ENCODE measurements at places on chromosomes 7 and 10.
A peak's percentile ranks its signal among the peaks of the same experiment; 100 is the strongest.

DNA sequence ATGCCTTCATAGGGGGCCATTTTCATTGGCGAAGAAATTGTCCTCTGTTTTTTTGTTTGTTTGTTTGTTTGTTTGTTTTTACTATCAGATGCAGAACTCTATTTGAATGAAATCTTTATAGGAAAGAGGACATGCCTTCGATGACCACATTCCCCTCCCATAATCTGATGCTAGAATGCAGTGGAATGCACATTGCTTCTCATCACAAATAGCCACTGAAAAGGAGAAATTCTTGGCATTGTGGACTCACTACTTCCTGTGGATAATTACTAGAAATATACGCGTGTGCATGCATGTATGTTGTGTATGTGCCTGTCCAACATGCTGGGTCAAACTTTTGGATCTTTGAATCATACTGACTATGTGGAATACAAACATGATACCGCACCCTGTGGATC is 70.5 kb upstream of the SFMBT2 start:
- DNase-seq = no peak

GRCh38 chr10:97726636-97727178 is 10.2 kb upstream of the ZFYVE27 start:
- DNase-seq = no peak

GRCh38 chr7:23680414-23681405 is 711 bp downstream of the FAM221A start:
- DNase-seq = peak; percentile 65

DNA sequence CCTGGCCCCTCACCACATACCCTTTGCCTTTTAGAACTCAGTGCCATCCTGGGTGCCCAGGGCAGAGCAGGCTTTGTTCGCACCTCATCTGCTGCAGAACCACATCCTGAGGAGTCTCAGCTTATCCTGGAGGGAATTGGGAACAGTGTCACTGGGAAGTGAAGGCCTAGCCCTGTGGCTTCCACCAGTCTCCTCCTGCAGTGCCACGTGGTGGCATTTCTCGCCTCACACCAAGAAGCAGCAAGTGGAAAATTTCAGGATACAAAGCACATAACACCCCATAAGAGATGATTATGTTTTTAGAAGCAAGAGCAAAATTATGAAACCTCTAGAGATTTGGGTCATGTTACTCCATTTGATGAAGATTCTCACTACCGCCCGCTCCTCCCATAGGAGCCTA is 26.8 kb downstream of the UBE2D4 start:
- DNase-seq = no peak

DNA sequence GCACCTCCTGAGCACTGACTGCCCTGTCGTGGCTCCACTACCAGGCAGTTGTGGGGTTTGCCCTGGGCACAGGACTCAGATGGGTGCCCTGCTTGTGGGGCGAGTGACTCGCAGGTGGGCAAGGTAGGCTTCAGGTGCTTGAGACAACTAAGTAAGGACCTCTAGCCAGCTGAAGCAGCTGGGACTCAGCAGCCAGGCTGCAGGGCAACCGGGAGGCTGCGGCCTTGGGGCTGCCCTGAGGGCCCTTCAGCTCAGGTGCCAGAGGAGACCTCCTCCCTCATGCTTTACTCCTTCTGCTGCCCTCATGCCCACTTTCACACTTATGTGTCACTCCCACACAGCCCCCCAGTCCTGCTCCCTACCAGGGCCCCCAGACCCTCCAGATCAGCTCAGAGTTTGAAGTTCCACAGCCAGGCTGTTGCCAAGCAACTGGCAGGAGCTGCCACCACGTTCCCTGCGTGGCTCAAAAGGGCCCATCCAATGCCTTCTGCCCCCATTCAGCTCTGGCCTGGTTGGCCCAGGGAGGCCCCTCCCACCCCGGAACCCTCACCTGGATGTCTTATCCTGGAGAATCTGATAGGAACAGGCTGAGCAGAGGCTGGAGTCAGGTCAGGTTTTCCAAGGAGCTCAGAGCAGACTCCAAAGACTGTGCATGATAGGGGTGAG is 10.0 kb downstream of the TLX1 start:
- DNase-seq = no peak

Data from hematopoietic multipotent progenitor cell (in vitro differentiated cells).